Activated T-cell treated with anti-CD3 and anti-CD28 coated beads, Interleukin-2, amount 50 U/mL, for 48 hours (primary cell): ENCODE measurements at places on chromosomes 1 and 21.

DNA sequence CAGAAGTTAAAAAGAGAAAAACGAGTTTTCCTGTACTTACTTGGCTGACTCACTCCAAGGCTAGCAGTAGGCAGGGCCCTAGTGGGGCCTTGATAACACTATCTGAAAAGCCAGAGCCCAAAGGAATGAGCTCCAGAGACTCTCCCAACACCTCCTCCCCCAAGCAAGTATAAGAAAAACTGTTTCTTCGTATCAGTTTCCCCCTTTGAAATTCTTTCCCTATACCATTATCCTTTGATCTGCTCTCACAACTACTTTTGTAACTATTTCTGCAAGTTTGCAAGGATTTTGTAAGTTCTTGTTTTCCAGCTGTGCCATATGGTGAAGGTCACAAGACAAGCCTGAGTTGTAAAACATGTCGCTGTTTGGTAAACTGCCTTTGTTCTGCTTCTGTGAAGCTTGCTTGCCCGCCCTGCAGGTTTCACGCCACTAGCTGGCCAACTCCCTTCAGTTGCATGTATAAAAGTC lies 36.5 kb upstream of the KCNJ15 start:
- no peak for DNase-seq

DNA sequence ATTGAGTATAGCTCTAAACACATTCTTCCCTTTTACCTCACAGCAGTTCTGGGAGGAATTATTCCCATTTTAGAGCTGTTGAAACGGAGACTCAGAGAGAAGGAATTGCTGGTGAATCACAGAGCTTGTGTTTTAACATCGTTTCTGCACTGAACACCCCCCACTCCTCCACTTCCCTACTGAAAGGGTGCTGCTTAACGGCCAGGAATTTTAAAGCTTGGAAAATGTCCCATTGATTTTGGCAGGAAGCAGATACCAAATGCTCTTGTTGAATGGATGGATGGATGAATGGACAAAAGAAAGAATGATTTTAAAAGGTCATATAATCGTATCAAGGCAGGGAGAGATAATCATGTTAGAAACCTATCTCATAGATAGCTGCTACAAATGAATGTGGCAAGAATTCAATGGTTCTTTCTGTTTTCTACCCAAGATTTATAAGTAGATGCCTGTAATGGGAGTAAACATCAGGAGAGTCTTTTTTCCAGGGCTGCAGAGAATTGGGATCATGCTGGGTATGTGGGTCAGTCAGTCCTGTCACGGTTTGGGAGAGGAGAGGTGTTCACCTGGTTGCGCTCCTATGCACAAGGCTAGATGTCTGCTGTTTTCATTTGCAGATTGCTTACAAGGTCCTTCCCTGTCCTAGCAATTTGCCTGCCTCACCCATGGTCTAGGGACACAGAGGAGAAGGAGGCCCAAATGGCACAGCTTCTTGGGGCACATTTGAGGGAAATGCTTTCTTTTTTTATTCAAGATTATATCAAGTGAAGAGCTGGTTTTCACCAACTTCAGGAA lies 19.0 kb downstream of the FAM163A start:
- no peak for DNase-seq

DNA sequence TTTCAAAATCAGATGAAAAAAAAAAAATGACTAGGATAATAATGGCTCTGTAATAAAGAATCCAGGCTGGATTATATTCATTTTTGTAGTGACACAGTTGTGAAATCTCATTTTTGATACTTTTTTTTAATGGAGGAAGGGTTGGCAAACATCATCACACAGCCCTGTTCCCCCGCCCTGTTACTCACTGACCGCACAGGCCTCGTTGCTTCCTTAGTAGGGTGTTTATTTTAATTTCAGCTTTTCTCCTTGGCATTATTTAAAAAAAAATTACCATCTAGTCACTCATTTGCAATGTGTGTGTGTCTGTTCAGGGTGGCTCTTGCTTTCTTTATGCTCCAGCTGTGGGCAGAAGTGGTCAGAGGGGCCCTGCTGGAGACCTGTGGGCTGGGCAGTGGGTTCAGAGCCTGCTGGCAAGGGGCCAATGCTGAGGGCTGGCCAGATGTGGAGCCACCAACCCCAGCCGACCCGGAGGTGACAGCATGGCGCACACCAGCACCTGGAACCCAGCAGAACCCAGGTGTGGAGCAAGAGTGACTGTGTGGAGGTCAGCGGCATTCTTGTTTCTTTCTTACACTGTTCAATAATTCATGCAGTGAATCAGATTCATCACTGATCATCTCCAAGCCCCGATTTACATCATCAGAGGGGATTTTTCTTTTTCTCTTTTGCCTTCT lies 44.6 kb downstream of the ZSCAN20 start:
- no peak for DNase-seq

GRCh38 chr1:159339536-159339935 lies 37.4 kb downstream of the FCER1A start:
- DNase-seq = no peak

GRCh38 chr1:27149084-27149761 lies 5.7 kb downstream of the SLC9A1 start:
- no peak for DNase-seq

DNA sequence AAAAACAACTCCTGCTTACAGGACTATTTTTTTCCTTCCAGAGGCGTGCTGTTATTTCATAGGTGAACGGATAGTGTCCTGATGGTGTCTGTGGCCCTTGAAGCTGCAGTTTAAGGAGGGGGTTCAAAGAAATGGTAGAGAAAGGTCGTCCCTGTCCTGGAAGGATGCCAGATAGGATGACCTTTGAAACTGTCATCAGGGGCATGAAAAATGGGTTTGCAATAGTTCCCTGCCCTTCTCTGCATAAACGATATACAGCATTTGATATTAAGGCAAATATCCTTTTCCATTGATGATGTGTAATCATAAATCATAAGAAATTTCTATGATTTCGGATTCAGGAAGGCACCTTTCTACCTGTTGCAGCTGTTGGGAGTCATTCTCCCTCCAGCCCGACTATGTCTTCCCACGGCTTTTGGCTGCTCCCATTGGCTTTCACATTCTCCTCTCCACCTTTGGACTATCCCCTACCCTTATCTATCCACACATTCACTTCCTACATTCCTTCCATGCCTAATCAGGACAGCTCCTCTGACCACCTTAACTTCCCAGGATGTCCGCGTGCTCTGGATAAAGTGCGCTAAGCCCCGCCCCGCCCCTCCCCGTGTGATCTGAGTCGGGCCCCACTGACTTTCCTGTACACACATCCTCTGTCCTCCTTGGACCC lies 209.8 kb downstream of the DISC1 start:
- no peak for DNase-seq

- no peak for DNase-seq
These were observed 8.0 kb downstream of the ADGRL2 start for GRCh38 chr1:81808760-81809159.

- DNase-seq = no peak
These were observed 114.8 kb downstream of the PRDM16 start for GRCh38 chr1:3183813-3184212.

GRCh38 chr1:60448850-60449249 lies 375.3 kb upstream of the C1orf87 start:
- no peak for DNase-seq

DNA sequence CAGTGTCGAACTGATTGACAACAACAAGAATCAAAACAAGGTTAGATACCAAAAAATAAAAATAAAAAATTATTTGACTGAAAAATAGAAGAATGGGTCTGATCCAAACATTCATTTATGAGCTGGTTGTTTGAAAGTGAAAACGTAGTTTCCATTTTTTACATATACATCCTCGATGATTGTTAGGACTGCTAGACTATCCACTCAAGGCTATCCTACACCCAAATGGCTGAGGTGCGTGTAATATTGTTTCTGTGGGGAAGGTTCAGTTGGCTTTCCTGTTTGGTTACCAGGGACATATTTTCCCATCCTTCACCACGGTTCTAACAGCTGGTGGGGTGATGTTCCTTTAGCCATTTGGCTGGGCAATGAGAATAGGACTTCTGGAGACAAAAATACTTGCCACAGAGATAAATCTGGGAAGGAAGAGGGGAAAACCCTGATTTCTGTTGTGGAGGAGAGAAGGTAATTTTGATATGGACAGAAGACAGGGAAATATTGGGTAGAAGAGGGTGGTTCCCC lies 66.3 kb downstream of the MAP3K7CL start:
- DNase-seq = no peak

DNA sequence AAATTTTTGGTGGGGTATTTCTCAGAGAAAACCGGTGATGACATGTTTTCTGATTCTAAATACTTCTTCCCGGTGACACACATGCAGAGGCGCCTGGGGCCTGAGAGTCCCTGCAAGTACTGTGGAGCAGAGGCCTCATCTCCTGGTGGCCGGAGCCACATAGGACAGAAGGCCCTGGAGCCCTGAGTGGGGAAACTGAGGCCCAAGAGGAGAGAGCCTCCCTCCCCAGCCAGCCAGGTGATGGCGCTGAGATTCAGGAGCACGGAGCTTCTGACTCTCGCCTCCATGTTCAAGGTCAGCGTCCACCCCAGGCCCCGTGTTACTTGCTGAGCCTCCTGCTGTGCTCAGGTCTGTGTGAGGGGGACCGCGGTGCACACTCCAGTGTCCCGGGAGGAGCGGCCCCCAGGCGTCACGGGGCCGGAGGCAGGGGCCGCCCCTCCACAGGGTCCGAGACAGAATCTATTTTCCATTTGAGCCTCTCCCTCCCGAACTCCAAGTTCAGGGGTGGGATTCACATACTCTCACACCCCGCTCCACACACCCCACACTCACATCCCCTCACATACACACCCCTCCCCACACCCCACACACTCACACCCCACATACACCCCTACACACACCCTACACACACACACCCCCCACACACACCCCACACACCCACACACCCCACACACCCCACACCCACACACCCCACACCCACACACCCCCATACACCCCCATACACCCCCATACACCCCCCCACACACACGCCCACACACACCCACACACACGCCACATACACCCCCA lies 43.8 kb downstream of the SLX9 start:
- DNase-seq = no peak

GRCh38 chr1:223845037-223845809 lies 524 bp downstream of the TP53BP2 start:
- DNase-seq = peak; percentile 72

DNA sequence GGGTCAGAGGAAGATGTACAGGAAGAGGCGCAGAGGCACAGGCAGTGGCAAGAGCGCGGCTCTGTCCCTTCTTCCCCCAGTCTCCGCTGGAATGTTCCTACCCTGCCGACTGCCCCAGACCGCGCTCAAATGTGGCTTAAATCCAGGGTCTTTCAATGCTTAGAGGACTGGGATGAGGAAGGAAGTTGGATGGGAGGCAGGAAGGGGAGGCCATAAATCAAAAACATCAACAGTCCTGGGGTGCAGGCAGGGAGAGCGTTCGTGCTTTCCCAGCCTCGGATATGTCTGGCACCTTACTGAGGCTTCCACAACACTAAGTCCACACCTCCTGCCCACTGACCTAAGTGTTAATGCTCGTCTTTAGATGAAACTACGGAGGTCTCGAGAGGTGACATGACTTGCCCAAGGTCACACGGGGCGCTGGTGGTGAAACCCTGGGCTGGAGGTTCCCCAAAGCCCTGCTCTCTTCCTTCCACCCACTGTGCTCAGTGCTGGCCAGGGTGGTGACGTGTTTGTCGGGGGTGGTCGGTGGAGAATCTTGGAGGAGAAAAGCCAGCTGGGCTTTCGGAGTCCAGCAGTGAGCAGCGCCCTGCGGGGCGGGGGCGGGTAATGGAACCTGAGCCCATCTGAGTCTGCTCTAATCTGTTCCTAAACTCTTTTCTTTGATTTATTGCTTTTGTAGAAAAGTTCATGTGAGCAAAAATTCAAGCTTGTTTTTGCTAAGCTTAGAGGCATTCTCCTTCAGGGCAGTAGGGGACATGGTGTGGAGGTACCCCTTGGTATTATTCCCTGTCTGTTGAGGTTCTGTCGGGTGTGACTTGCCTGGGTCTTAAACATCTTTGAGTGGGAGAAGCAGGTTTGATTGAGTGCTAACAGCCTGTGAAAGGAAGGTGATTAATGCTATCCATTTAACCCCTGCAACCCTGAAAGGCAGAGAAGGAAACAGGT lies 708 bp downstream of the CDA start:
- no peak for DNase-seq

DNA sequence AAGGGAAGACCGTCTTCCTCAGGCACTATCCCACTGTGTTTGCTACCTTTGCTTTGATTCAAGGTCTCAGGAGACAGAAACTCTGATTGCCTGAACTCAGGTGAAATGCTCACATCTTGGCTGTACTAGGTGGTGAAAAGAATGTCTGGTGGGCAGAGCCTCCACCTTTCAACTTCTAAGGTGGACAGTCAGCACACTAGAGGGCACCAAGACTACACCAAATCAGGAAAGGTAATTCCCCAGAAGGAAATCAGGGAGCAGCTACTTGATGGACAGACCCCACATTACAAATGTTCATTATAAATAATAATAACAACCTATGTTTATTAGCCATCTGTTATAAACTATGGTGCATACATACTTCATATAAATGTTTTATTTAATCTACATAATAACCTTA lies 220.9 kb downstream of the ATG4C start:
- no peak for DNase-seq

DNA sequence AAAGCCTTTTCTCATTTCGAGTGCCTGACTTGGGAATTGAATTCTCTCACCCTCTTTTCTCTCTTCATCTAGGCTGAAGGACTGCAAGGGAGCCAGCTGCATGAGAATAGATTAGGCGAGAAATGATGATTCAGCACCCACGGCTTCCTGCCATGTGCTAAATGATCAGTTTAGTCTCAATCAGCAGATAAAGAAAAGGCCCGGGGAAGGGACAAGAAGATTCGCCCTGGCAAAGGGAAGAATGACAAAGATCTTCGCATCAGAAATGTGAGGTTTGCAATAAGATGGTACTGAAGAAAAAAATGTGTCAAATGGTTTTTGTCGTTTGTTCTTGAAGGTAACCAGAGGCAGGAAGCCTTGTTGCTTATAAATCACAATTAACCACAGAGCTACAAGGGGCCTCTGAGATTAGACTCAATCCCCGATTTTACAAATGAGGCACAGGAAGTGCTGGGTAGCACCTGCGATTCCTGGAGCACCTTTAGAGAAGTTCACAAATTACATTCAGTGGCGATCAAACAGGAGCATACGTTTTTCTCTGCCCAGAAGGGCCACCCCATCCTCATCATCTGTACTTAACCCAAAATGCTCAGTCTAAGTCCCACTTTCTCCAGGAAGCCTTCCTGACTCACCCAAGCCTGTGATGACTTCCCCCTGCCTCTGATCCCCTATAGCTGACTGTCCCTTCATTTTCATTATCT lies 183.4 kb downstream of the ZNF281 start:
- peak; percentile 33 for DNase-seq
